ENCODE measurements at places on chromosomes 5 and 9.

DNA sequence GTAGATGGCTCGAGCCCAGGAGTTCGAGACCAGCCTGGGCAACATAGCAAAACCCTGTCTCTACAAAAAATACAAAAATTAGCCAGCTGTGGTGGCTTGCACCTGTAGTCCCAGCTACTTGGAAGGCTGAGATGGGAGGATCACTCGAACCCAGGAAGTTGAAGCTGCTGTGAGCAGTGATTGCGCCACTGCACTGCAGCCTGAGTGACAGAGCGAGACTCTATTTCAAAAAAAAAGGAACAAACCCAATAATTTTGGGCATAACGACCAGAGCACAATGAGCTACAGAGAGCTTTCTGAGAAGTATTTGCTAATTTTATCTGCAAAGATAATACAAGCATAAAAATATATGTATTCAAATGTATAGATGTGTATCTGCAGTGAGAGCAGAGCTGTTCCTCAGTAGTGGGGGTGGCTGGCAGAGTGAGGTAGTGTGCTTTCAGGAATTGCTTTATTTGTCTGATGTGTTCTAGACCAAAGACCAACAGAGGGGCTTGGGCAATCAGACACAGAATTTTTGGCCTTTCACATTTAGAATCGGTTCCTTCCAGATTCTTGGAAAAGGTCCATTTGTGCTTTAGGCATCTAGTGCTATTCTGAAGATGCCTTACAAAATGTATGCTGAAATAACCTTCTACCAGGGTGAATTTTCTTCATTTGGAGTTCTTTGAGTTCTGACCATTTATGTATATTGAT is 5.2 kb downstream of the DOCK8 start:
- no peaks in the 10 kb centered on the region for H3K4me1 ChIP-seq
- H3K27me3 ChIP-seq, result no peaks in the 10 kb centered on the region
- H3K4me3 ChIP-seq, result no peak overlapping the region
- H3K36me3 ChIP-seq, result no peaks in the 10 kb centered on the region
- no peak overlapping the region for H3K27ac ChIP-seq

- H3K27me3 ChIP-seq, result no peaks in the 10 kb centered on the region
- H3K4me3 ChIP-seq, result peak within 1 kb of the TSS; percentile 71
- H3K36me3 ChIP-seq, result no peaks in the 10 kb centered on the region
- peak within 1 kb of the TSS; percentile 13 for H3K27ac ChIP-seq
Measured at GRCh38 chr9:104927912-104928740, at the start of gene ABCA1. Gene ABCA1, minus strand, starts transcription at chr9:104928155. Its CDS starts 24,476 bp downstream, at chr9:104903679.

DNA sequence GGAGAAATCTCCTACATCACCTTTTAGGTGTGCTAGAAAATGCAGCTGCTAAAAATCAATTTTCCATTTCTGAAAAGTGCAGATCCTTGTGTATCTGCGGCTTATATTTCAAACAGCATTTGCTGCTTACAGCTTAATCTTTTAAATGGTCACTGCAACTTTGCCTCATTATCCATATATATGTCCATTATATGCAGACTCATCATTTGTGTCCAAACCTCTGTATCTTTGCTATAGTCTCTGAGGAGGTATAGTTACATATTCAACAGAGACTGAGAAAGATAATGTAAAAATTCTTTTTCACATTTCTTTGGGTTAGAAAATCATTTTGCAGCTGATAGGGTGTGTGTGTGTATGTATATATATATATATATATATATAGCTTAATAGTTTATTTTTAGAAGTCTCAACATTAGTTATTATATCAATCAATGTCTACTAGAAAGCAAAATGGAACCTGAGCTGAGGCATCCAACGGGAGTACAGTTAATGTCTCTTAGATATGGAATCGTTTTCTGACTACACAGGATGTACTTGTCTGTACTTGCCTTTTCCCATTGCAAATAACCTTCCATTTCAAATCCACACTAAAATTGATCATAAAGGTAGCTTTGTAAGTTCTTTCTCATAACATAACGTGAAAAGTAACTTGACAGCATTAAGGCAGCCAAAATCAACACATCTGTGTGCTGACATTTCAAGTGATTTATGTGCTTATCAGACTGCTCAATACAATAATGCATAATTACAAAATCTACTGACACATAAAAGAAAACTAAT is 267.0 kb upstream of the HAPLN1 start:
- H3K27ac ChIP-seq, result no peak overlapping the region
- no peaks in the 10 kb centered on the region for H3K27me3 ChIP-seq

GRCh38 chr9:16345902-16346301 is 524.6 kb downstream of the BNC2 start:
- DNase-seq, result no peak
- no peaks in the 10 kb centered on the region for H3K27me3 ChIP-seq
- H3K4me1 ChIP-seq, result peaks cover 5% of the 10 kb centered on the region
- no peaks in the 10 kb centered on the region for H3K36me3 ChIP-seq
- no peak overlapping the region for H3K27ac ChIP-seq
- H3K4me3 ChIP-seq, result no peak overlapping the region

DNA sequence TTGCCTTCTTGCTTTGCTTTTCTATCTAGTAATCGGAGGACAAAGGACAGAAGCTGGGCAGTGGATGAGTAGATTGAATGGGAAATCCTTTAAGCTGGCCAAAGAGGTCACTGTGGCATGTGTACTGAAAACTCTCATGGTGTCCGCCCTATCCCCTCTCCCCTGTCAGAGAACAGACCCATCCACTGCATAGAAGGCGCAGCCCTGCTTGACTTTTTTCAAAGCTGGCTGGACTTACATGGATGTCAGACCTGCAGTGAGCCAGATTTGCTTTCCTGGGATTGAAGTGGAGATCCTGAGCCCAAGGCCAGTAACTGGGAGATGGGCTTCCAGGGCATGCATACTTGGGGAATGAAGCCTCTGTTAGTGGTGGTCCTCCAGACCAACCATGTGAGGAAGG is 329.5 kb downstream of the TRPM3 start:
- H3K27me3 ChIP-seq, result no peaks in the 10 kb centered on the region
- no peak overlapping the region for H3K4me3 ChIP-seq
- no peaks in the 10 kb centered on the region for H3K36me3 ChIP-seq
- H3K4me1 ChIP-seq, result no peaks in the 10 kb centered on the region

DNA sequence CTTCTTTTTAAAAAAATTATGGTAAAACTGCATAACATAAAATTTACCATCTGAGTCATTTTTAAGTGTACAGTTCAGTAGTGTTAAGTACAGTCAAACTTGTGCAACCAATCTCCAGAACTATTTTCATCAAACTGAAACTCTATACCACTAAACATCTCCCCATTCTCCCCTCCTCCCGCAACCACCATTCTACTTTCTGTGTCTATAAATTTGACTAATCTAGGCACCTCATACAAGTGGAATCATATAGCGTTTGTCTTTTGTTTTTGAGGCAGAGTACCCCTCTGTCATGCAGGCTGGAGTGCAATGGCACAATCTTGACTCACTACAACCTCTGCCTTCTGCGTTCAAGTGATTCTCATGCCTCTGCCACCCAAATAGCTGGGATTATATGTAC is 24.0 kb upstream of the EBF1 start:
- no peaks in the 10 kb centered on the region for H3K27me3 ChIP-seq
- H3K4me1 ChIP-seq, result no peaks in the 10 kb centered on the region
- H3K4me3 ChIP-seq, result no peak overlapping the region
- H3K36me3 ChIP-seq, result no peaks in the 10 kb centered on the region
- no peak for DNase-seq

Data from ovary (tissue), 10 donors.